T-cell (primary cell): ENCODE measurements at places on chromosomes 5 and 9.

GRCh38 chr5:69167929-69168328 is 979 bp downstream of the CCNB1 start:
- no peak for DNase-seq

- DNase-seq = no peak
Measured at GRCh38 chr5:154276973-154277331, 86.4 kb downstream of the GALNT10 start.

DNA sequence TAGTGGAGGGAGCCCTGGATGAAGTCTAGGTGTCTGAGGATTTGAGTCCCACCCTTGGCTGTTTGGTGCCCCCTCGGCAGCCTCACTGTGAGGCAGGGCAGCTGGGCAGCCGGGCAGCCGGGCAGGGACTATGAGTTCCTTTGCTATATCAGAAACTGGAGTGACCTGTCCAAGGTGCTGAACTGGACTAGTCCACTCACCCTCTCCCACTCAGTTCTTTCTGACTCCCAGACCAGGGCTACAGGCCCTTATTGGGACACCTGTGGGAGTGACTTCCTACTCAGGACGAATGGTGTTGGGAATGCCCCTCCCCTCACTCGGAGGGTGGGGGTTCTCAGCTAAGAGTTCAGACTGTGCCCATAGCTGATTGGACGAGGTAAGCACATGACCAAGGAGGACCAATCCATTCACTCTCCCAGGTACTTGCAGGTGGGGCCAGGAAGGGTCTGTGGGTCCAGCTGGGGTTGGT is 34.1 kb upstream of the RAPGEF1 start:
- peak; percentile 51 for DNase-seq

DNA sequence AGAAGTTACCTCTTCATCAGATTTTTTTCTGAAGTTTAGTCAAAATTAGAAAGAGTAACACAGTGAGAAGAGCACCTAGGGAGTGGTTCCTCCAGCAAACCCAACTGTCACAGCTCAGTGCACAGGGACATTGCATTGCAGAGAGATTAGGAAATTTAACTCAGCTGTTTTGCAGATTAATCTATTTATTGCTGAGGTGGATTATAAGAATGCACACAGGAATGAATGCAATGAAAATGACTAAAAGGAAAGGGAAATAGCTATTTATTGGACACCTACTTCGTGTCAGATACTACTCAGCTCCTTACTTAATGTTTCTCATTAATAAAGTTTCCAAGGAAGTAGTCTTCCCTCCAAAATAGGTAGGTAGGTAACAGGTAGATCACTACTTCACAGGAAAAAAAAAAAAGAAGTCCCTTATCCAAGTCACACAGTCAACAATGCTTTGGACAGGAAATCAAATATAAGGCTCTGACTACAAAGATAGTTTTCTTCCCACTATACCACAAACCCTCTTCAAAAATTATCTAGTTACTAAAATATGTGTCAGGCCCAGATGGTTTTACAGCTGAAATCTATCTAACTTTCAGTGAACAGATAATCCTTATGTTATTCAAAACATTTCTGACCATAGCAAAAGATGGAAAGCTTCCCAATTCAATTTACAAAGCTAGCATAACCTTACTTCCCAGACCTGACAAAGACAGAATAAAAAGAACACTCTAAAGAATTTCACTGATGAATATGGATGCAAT is 442.2 kb upstream of the MPDZ start:
- DNase-seq = no peak

GRCh38 chr9:8963885-8964284 is 1164.3 kb upstream of the DMAC1 start:
- DNase-seq = no peak

DNA sequence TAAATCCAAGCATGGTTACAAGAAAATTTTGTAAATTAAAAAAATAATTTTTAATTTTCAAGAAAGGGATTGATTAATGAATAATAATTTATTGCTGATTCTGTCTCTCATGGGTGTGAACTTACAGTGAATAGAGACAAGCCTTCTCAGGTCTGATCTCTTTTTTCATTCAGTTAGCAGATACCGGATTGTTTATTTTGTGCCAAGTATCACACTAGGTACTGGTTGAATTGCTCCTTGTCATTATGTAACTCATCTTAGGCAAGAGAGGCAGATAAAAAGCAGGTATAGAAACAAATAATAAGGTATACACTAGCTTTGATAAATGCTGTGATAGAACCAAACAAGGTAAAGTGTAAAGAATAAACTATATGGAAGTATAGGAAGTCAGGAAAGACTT is 283.3 kb downstream of the PJA2 start:
- DNase-seq = no peak

GRCh38 chr9:129697656-129698253 is 32.3 kb downstream of the PRRX2 start:
- DNase-seq = no peak

DNA sequence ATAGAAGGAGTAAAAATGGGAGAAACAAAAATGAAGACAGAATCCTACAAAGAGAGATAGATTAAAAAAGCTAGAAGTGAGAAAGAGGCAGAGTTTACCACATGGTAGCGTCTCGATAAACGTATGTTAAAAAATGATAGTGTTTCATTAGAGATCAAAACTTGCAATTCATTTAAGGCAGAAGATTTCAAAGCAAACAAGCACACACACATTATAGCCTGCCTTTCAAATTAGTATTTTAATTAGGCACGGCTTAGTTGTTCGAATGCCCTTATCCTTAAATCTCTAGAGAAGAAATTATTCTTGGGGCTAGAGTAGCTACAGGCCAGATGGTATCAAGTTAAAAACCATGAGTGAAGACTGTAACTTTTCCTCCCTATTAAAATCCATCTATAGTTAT is 6.0 kb downstream of the STOM start:
- no peak for DNase-seq

DNA sequence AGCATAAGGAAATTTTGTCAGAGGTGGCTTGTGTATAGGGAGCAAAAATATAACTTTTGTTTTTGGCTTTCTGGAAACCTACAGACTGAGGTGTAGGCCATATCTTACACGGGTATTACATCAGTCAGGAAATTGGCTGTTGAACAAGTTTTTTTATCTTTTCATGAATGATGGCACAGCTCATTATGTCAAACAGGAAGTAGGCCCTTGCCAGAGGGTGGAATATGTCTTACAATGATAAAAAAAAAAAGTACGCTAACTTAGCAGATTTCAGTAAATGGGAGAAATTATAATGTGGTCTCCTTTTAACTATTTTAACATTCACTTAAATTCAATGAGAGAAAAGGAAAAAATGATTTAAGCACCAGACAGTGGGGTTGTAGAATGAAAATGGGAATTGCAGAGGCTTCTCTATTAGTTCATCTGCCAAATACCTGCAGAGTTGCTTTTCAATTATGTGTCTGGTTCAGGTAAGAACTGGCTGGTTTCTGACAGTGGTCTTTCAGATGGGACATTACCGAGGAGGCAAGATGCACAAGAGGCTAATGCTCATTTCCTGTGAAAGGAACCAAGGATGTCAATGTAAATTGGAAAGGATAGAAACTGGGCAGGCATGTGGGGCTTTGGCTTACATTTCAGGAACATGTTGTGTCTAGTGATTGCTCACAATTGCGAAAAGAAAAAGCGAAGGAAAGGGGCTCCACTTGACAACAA is 169.9 kb downstream of the NNT start:
- DNase-seq = no peak

DNA sequence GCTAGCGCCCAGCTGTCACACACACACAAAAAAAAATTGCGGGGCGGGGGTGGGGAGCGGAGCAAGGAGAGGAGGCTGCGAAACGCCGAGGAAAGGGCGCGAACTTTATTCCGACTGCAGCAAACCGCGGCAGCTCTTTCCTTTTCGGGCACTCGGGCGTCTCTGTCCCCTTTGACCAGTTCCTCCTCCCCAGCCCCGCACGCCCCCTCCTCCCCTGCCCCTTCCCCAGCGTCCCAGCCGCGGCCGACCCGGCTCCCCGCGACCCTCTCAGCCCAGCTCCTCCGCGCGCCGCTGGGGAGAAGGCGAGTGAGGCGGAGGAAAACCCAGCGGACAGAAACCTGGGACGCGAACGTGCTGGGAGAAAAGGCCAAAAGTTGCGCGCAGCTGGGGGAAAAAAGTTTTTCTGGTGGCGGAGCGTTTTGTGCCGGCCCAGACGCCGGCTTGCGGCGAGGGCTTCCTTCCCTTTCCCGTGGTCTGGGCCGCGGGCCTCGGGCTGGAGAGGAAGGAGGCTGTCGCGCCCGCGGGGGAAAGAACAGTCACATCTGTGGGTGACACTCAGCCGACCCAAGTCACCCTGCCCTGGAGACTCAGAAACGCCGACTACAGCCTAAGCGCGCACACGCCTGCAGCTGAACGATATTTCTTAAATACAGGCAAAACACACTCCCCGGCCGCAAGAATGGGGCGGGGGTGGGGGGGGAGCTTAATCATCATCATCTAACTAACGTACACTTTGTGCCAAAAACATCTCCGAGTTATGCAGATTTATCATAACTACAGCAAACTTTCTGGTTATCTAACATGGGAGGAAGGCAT is 1.1 kb upstream of the BNC2 start:
- DNase-seq = no peak

GRCh38 chr5:159680095-159680494 is 236.2 kb upstream of the ADRA1B start:
- no peak for DNase-seq

GRCh38 chr9:135065804-135066203 is 21.7 kb upstream of the OLFM1 start:
- no peak for DNase-seq

- DNase-seq = no peak
Measured at GRCh38 chr9:91811024-91811909, 138.8 kb downstream of the ROR2 start.

- DNase-seq = no peak
Measured at GRCh38 chr9:69198521-69199220, 24.6 kb downstream of the TJP2 start.

DNA sequence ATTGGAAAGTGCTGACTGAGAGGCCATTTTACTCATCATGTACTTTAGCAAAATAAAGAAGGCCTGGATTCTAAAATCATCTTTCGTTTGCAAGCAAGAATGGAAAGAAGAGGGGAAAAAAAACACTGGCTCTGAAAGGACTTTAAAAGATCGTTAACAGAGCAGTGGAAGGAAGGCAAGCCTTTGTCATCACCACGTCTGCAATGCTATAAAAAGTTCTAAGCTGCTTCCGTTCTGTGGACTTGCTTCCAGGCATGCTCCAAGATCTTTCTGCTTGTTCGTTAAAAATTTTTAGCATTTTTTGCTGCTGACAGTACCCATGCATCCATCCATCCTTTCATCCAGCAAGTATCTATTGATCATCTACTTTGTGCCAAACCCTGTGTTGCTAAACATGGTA is 226.5 kb downstream of the GABBR2 start:
- DNase-seq = no peak

DNA sequence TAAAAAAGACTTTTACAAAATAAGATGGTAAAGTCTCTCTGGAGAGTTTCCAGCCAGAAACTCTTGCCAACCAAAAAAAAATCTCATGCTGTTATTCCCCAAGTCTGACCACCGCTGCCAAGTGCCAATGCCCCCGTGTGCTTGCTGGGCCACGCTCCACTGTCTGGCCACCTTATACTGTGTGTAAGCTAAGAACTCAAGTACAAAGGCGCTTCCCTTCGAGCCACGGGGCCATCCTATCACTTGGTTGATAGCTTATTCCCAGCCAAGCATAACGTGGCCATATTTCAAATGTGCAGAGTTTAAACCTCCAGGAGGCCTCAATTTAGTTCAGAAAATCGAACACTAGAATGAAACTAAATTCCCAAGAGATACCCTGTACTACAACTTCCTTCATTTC is 36.0 kb downstream of the ROR2 start:
- no peak for DNase-seq

DNA sequence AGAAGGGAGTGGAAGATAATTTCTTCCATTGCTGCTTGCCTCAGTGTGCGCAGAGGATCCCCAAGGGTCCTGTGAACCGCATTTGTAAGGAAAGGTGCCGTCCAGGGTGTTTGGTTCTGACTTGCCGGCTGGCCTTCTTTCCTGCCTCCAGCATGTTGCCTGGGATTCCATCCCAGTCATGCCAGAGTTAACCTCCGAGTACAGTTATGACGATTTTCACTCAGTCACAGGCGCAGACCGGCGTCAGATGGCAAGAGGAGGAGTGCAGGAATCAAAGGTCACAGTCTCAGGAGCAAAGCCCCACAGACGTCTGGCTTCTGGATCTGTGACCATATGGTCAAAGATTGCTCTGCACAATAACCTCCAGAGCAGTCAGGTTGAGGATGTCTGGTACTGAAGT is 5.9 kb upstream of the GADD45G start:
- DNase-seq = no peak
